ENCODE measurements at places on chromosomes 16 and 17.
A peak's percentile ranks its signal among the peaks of the same experiment; 100 is the strongest.

DNA sequence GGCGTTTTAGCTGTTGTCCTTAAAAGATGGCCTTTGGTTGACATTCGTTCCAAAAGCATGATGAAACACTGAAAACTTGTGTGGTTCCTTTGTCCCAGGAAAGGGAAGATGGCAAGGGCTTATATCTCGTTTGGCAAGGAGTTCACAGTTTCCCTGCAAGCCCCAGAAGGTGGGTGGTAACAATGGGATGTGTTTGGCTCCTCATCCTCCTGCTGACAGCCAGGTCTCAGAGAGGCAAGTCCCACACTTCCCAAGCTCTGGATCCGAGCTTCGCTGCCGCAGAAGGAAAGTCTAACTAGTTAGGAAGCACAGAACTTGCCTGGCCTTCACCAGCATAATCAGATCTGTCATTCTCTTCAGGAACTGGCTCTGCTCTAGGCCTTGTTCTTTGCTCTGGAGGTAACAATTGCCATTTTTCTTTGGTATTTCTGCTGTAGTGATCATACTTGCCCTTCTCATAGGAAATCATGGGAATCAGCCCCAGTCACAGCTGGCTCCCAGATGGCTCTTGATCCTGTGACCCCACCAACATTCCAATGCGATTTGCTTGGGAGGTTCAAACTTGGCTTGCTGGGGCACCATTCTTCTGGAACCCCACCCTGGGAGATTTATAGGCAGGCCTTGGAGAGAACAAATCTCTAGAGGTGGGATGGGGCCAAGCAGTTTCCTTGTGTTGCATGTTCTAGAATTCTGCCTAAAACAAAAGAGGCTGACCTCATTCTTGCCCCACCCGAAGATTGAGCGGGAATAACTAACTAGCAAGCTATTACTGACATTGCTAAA lies 17.9 kb downstream of the KPNA2 start:
- no peak overlapping the region for H3K4me3 ChIP-seq
- no peaks in the 10 kb centered on the region for H3K36me3 ChIP-seq
- no peak for DNase-seq
- peak overlapping the region; percentile 80 for H3K27ac ChIP-seq
- peaks cover 7% of the 10 kb centered on the region for H3K27me3 ChIP-seq
- H3K4me1 ChIP-seq: peaks cover 11% of the 10 kb centered on the region

- H3K4me3 ChIP-seq: no peak overlapping the region
- peak overlapping the region; percentile 60 for H3K27ac ChIP-seq
- H3K27me3 ChIP-seq: no peaks in the 10 kb centered on the region
These were observed 32.7 kb downstream of the GNA13 start for GRCh38 chr17:65023791-65024190.

DNA sequence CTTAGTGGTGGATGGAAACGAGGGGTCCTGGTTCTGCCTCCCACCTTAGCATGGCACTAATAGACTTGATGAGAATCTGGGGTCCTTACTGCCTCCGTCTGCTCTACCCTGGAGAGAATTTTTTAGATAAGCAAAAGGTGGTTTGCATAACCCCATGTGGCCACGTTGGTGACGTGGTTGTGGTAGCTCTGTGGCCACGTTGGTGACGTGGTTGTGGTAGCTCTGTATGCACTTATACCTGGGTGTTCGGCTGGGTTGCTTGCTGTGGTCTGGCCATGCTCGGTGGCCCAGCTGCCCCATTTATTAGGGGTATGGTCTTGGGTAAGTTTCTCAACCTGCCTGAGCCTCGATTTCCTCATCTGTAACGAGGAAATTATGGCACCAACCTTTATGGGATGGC lies 13.0 kb downstream of the SPIRE2 start:
- no peak overlapping the region for H3K27ac ChIP-seq
- peaks cover 3% of the 10 kb centered on the region for H3K27me3 ChIP-seq
- no peak for DNase-seq
- peaks cover 25% of the 10 kb centered on the region for H3K4me1 ChIP-seq
- no peak overlapping the region for H3K4me3 ChIP-seq

- DNase-seq: no peak
- peak overlapping the region; percentile 62 for H3K27ac ChIP-seq
- no peaks in the 10 kb centered on the region for H3K36me3 ChIP-seq
- H3K4me1 ChIP-seq: peaks cover 61% of the 10 kb centered on the region
- H3K27me3 ChIP-seq: peaks cover 17% of the 10 kb centered on the region
These were observed 12.0 kb upstream of the RNF157 start for GRCh38 chr17:76252040-76252954.

DNA sequence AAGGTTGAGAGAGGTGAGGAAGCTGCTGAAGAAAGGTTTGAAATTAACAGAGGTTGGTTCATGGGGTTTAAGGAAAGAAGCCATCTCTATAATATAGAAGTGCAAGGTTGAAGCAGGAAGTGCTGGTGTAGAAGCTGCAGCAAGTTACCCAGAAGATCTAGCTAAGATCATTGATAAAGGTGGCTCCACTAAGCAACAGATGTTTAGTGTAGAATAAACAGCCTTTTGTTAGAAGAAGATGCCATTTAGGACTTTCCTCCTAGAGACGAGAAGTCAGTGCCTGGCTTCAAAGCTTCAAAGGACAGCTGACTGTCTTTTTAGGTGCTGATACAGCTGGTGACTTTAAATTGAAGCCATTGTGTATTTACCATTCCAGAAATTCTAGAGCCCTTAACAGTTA lies 29.3 kb downstream of the GOSR1 start:
- DNase-seq: no peak
- H3K36me3 ChIP-seq: peaks cover 64% of the 10 kb centered on the region
- peak overlapping the region; percentile 17 for H3K27ac ChIP-seq
- H3K4me3 ChIP-seq: no peak overlapping the region
- H3K4me1 ChIP-seq: no peaks in the 10 kb centered on the region

DNA sequence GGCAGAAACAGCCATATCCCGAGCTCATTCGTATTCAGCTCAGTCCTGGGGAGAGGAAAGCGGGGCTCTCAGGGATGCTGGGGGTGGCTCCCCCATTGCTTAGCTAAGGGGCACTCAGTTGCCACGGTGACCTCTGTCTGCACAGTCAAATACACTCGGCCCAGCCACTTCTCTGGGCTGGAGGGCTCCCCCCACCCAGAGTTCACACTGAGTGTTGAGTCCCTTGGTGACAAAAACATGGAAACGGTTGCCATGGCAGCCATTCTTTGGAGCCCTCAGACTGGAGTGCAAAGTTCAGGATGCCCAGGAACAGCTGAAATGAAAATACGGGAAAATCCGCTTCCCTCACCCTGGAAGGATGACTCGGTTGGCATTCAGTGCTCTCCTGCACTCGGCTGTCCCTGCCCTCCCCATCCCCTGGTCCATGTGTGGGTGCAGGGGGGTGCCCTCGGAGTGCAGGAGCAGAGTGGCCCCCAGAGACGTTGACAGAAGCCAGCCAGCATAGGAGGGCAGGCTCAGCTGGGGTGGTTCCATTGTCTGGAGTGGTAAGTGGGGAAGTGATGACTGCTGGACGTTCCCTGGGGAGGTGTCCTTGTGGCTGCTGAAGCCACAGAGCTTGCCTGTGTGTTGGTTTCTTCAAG lies 216.5 kb downstream of the NTN1 start:
- peaks cover 13% of the 10 kb centered on the region for H3K36me3 ChIP-seq
- H3K27ac ChIP-seq: no peak overlapping the region
- peak overlapping the region; percentile 44 for H3K4me3 ChIP-seq
- no peak for DNase-seq
- peaks cover 12% of the 10 kb centered on the region for H3K27me3 ChIP-seq

GRCh38 chr16:50666658-50667496 lies 14.2 kb downstream of the SNX20 start:
- peaks cover 21% of the 10 kb centered on the region for H3K4me1 ChIP-seq
- DNase-seq: no peak
- H3K4me3 ChIP-seq: no peak overlapping the region
- H3K27ac ChIP-seq: peak overlapping the region; percentile 34
- peaks cover 15% of the 10 kb centered on the region for H3K36me3 ChIP-seq

- H3K4me1 ChIP-seq: peaks cover 67% of the 10 kb centered on the region
- peaks cover 27% of the 10 kb centered on the region for H3K27me3 ChIP-seq
- no peak overlapping the region for H3K4me3 ChIP-seq
- no peaks in the 10 kb centered on the region for H3K36me3 ChIP-seq
- peak overlapping the region; percentile 3 for H3K27ac ChIP-seq
These were observed 77.2 kb upstream of the TBX2 start for GRCh38 chr17:61322325-61323002.

DNA sequence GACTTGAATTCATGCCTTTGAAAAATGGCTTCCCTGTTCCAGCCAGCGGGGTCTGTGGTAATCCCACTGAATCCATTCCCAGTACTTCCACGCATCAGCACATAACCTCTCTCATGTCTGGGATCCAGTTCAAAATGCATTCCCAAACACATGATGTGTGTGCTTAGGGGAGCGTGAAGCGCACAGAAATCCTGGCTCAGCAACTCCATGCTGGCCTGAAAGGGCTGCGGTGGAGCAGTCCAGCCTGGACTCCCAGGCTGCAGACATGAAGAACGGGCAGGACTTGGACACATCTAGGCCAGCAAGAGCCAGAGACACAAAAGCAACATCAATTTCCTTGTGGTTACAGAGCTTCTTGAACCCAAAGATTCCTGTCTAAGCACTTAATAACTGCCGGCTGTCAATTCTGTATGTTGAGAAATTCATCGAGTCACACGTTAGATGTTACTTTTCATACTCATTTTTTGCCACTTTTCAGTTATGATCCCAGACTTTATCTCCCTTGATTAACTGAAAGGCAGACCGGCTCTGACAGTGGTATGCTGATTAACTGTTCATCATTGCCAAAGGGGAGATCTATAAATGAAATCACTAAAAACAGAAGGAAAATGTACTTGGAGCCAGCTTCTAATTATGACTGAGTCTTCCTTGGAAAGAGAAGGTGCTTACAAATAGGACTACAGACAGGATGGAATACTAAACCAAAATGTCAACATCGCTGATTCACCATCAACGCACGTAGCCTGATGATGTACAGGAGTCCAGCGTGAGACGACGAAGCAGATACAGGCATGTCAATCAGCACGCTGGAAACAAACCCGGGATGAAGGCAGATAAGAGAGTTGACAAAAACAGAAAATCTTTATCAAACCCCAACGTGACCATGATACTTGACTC lies 23.0 kb downstream of the NSMCE1 start:
- peaks cover 57% of the 10 kb centered on the region for H3K4me1 ChIP-seq
- DNase-seq: no peak
- H3K27ac ChIP-seq: peak overlapping the region; percentile 92
- H3K36me3 ChIP-seq: peaks cover 20% of the 10 kb centered on the region
- H3K27me3 ChIP-seq: peaks cover 3% of the 10 kb centered on the region

GRCh38 chr16:16073001-16073545 lies 123.7 kb downstream of the ABCC1 start:
- H3K27me3 ChIP-seq: peaks cover 4% of the 10 kb centered on the region
- H3K36me3 ChIP-seq: peaks cover 41% of the 10 kb centered on the region
- no peak overlapping the region for H3K27ac ChIP-seq
- no peak for DNase-seq
- no peak overlapping the region for H3K4me3 ChIP-seq
- H3K4me1 ChIP-seq: peaks cover 28% of the 10 kb centered on the region

DNA sequence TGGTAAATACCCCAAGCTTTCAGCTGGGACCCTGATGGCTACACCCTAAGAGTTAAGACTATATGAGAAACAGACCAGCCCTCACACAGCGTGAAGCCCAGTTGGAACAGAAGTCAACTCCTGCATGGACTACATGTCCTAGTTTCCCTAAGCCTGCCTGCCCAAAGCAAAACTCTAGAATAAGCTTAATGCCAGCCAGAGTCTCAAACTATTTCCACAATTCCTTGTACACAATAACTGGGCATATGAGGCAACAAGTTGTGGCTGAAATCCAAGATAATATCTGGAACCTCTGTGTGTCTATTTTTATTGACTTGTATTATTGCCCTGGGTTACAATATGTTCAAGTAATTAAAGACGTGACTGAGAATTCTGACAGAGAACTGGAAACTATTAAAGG lies 19.4 kb downstream of the MYH10 start:
- H3K4me1 ChIP-seq: peaks cover 28% of the 10 kb centered on the region
- H3K4me3 ChIP-seq: no peak overlapping the region
- H3K36me3 ChIP-seq: peaks cover 82% of the 10 kb centered on the region
- no peaks in the 10 kb centered on the region for H3K27me3 ChIP-seq
- no peak for DNase-seq

GRCh38 chr17:42553161-42553818 lies 567 bp downstream of the HSD17B1 start:
- H3K4me1 ChIP-seq: peaks cover 62% of the 10 kb centered on the region
- no peak overlapping the region for H3K27ac ChIP-seq
- H3K27me3 ChIP-seq: no peaks in the 10 kb centered on the region

- no peak overlapping the region for H3K27ac ChIP-seq
- no peaks in the 10 kb centered on the region for H3K4me1 ChIP-seq
- H3K27me3 ChIP-seq: peaks cover 4% of the 10 kb centered on the region
- no peaks in the 10 kb centered on the region for H3K36me3 ChIP-seq
These were observed 1.0 kb upstream of the KRTAP4-2 start for GRCh38 chr17:41178843-41179616.

DNA sequence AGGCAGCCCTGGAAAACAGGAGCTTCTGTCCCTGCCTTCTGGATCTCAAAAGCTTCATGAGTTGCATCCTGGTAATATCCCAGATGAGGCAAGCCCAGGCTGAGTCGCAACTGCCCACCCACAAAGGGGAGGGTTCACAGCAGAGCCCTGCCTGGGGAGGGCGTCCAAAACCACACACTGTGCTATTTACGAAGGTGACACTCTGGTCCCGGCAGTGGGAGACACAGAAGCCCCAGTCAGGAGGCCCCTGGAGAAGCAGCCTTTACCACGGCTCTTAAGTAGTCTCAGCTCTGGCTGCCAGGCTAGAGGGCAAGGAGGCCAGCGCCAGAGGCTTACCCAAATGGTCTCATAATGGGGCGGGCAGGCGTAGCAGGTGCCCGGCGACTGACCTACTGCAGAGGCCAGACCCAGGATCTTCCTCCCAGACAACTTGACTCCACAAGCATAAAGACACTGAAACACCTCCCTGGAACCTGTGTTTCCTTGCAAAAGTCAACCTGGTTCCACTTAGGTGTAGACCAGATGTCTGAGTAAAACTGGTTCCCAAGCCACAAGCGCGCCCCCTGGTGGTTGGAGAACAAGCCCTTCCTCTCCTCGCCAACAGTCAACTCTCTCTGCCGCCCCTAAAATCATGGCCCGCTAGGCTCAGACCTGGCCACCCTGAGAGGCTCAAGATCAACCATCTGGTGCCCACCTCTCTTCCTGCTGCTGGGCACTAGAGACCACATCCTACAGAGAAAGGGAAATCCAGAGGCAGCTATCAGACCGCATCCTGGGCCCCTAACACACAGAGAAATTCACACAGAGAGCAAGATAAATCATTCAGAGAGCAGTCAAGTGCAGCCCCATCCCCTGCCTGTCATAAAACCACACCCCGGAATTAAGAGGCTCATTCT lies 5.2 kb downstream of the AXIN2 start:
- H3K36me3 ChIP-seq: peaks cover 15% of the 10 kb centered on the region
- H3K27me3 ChIP-seq: no peaks in the 10 kb centered on the region
- peak; percentile 95 for DNase-seq
- H3K27ac ChIP-seq: no peak overlapping the region
- no peak overlapping the region for H3K4me3 ChIP-seq
- H3K4me1 ChIP-seq: peaks cover 6% of the 10 kb centered on the region

- H3K27me3 ChIP-seq: peaks cover 26% of the 10 kb centered on the region
- H3K4me1 ChIP-seq: peaks cover 17% of the 10 kb centered on the region
- no peak overlapping the region for H3K27ac ChIP-seq
- H3K36me3 ChIP-seq: no peaks in the 10 kb centered on the region
- DNase-seq: no peak
- H3K4me3 ChIP-seq: no peak overlapping the region
These were observed 34.0 kb downstream of the TRARG1 start for GRCh38 chr17:1313270-1314005.

GRCh38 chr17:81419886-81420768 lies 24.9 kb downstream of the BAHCC1 start:
- H3K4me3 ChIP-seq: peak overlapping the region; percentile 60
- no peak overlapping the region for H3K27ac ChIP-seq
- no peaks in the 10 kb centered on the region for H3K36me3 ChIP-seq
